ENCODE measurements at places on chromosomes 5 and 9.

- no peak for DNase-seq
Measured at GRCh38 chr5:138482638-138483037, 17.4 kb downstream of the EGR1 start.

DNA sequence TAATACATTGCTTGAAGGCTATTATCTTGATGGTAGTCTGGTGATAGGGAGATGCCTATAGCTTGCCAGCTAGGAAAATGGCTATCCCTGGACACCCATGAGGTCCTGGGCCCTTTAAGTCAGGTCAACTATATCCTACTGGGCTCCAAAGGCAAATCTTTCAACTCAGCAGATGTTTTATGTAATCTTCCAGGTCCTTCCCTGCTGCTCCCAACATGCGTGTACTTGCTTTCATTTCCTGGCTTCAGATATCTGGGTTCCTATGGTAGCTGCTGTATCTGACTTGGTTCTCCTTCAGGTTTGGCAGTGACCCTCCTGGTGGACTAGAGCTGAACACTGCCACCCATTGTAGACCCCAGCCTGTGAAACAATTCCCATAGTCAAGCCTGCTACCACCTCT, 32.4 kb upstream of the GAS1 start:
- no peak for DNase-seq

DNA sequence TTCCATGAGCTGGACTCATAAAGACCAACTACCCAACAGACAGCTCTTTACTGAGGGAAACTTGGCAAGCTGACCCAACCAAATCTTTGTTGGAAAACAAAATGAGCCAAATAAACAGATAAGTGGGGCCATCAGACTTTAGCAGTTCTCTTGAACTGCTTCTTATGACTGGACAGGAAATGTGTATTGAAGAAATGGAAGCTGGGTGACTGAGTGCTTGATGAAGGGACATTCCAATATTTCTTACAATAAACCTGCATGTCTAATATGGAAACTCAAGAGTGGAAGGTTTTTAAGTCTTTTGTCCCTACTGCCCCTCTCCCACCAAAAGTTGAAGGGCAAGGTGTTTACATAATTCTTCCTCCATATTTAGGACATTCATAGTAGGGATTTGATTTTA, 218.8 kb upstream of the NR4A3 start:
- DNase-seq: no peak

DNA sequence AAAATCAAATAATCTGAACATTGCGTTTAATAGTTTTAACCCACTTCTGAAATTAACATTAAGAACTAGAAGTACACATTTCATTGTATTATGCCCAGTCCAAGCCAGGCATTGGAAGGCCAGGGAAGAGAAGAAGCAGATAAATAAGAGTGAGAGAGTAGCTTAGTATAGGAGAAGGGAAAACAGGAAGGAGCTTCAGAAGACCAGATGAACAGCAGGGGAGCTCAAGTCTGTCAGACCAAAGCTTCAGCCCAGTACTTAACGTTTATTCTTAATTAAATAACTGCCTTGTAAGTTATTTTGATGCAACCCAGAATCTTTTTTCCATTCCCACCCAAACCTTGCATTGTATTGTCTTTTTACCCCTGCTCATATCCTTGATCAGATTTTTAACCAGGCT, 11.5 kb upstream of the FAM120AOS start:
- no peak for DNase-seq

DNA sequence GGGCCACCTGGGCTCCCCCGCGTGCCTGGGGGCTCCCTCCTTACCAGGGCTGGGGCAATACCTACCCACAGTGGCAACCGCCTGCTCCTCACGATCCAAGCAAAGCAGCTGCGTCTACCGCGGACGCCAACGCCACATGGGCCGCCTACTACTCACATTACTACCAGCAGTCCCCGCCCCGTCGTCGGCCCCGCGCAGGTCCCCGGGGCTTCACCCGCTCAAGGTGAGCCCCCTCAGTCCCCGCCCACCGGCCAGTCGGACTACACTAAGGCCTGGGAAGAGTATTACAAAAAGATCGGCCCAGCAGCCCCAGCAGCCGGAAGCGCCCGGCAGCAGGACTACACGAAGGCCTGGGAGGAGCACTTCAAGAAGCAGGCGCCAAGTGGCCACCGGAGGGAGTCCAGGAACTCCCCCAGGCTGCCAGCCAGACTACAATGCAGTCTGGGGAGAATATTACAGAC, 106.0 kb upstream of the MTAP start:
- peak; percentile 31 for DNase-seq

GRCh38 chr5:50969151-50970031, 303.0 kb downstream of the PARP8 start:
- no peak for DNase-seq

- DNase-seq: no peak
Measured at GRCh38 chr9:123893831-123894460, 36.0 kb downstream of the DENND1A start.

- no peak for DNase-seq
Measured at GRCh38 chr5:38554861-38555260, 1.6 kb downstream of the LIFR start.

- DNase-seq: no peak
Measured at GRCh38 chr5:1526190-1526631, 2.5 kb upstream of the LPCAT1 start.

DNA sequence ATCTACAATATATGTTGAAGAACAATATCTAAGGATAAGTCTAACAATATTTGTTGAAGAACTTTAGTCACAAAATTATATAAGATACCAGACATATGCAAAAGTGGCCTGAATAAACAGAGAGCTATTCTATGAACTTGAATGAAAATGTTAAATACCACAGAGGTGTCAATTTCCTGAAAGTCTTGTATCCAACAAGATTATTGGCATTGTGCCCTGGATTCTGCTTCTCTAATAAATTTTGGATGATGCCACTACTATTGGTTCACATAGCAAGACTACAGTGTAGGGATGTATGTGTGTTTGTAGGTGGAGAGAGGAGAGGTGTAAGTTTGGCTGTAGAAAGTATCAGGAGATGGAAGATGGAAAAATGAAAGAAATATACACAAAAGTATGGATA, 731.8 kb upstream of the RGMB start:
- no peak for DNase-seq

DNA sequence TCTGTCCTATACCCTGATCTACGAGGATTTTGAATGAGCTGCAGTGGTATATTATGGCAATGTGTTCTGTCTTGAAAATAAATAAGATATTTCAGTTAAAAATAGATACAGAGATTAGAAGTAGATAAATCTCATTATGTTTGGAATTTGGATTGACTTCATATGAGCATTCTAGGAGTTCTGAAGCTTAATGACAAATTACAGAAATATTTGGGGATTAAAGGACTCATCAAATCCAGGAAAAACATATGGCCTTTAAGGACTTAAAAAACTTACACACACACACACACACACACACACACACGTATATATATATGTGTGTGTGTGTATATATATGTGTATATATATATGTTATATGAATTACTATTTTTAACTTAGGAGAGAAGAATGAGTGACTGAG, 446.9 kb upstream of the CD180 start:
- no peak for DNase-seq

GRCh38 chr5:39518516-39518915, 93.7 kb upstream of the DAB2 start:
- DNase-seq: no peak

GRCh38 chr5:10524376-10525123, 39.3 kb upstream of the ANKRD33B start:
- DNase-seq: peak; percentile 36

GRCh38 chr9:93669958-93670207, 93.5 kb downstream of the PHF2 start:
- DNase-seq: no peak

- no peak for DNase-seq
Measured at GRCh38 chr9:89515416-89515815, 17.5 kb upstream of the SEMA4D start.

- DNase-seq: no peak
Measured at GRCh38 chr5:142408981-142409481, 84.2 kb upstream of the SPRY4 start.

DNA sequence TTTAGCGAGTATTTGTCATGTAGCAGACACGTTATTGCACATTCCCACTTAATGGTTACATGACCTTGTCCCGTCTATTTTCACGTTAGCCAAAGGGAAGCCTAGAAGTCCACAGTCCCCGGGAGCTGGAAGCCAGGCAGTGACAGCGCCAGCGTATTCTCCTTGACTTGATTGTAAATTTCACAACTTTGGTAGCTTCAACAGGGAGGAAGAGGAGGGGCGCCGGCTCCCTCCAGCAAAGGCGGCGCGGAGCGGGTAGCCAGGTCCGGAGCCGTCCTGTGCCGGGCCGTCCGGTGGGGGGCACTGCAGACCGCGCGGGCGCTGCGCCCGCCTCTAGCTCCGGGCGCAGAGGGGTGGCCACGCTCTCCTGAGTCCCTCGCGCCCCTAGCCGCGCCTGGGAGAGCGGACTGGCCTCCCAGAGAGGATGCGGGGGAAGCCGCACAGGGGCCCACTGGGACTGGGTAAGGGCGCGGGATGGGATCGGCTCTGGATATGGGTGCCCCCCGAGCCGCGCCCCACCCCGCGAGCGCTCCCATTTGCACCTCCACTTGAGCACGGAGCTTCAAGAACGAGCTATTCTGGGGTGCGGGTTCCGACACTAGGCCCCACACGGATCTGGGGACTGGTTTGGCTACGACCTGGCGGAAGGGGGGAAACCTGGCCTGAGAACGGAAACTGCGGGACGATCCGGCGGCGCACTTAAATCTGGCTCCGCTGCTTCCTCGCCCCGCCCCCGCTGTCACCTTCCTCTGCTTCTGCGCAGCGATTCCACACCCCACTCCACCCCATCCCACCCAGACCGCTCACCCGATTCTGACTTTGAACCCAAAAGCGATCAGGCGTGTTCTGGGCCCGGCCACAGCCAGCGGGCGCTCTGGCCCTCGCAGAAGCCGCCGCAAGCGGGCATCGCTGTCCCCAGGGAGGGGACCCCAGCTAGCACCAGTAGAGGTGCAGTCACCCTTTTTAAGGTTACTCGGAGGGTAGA, 23.8 kb downstream of the KLF4 start:
- peak; percentile 68 for DNase-seq

GRCh38 chr5:24904981-24905517, 260.3 kb upstream of the CDH10 start:
- DNase-seq: peak; percentile 89

DNA sequence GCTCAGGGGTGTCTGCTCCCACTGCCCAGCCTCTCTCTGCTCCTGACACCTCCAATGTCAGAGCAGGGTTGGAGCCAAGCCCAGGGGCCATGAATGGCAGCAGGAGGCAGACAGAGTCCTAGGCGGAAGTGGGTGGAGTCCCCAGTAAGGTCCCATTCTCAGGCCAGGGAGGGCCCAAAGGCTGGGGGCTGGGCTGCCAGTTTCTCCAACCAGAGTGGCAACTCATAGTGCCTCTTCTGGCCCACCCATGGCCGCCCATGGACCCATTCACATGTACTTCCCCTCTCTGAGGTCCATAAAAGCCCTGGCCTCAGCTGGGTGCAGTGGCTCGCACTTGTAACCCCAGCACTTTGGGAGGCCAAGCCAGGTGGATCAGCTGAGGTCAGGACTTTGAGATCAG, 261.8 kb upstream of the TNC start:
- no peak for DNase-seq

DNA sequence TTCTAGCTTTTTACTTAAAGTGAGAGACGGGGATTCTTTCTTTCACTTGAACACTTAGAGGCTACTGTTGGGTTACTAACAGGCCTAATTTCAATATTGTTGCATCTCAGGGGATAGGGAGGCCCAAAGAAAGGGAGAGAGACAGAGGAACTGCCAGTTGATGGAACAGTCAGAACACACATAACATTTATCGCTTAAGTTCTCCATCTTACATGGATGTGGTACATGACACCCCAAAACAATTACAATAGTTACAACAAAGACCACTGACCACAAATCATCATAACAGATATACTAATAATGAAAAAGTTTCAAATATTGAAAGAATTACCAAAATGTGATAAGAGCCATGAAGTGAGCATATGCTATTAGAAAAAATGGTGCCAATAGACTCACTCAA, 4.3 kb upstream of the RIC1 start:
- DNase-seq: no peak

DNA sequence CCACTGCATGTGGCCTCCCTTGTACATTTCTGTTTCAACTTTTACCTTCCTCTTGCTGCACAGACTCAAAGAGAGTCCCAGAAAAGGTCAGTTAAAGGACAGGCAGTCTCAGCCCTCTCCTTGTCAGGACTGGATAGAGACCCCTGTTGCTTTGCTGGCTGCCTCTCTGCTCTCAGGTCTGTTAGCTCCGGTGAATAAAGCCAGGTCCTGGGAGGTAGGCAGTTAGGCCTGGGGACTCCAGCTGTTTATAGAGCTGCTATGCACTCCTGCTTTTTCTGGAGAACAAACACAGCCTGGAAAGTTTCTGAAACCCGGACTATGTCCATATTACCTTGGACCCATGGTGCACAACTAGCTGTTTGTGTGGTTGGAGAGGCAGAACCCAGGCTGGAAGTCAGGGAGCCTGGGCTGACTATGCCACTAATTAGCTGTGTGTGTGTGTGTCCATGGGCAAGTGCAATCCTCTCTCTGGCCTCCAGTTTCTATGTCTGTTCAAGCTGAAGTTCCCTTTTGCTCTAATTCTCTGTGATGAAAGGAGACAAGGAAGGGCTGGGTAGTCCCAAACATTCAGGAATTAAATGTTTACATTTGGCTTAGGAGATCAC, 42.9 kb downstream of the GLRA1 start:
- DNase-seq: no peak

GRCh38 chr9:126043681-126044080, 282.9 kb upstream of the MVB12B start:
- DNase-seq: no peak

DNA sequence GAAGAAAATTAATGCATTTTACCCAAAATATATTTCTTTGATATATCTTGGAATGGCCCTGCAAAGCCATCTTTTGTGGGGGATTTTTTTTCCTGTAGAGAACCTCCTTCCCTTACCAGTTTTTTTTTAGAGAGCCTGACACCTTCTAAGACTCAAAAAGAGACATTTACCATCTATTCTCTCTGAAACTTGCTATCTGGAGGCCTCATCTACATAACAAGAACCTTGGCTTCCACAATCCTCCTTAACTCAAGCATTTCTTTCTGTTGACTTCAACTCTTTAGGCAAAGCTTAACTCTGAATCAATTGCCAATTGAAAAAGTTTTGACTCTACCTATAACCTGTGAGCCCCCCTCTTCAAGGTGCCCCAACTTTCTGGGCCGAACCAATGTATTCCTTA, 6.2 kb downstream of the SLC45A2 start:
- no peak for DNase-seq

- peak; percentile 63 for DNase-seq
Measured at GRCh38 chr5:14929293-14930065, 57.9 kb upstream of the ANKH start.

DNA sequence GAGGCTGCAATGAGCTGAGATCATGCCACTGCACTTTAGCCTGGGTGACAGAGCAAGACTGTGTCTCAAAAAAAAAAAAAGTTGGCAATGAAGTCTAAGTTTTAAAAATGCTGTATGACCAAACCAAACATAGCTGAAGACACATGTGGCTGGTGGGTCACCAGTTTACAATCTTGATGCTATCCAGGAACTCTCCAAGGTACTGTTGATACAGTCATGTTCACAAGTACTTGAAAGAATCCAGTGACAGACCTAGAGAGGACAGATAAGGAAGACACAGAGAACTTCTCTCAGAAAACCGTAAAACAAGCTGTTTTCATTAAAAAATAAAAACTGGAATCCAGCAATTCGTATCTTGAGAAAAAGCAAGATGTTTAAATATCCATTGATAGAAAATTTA, 95.7 kb downstream of the ACTBL2 start:
- DNase-seq: peak; percentile 33

GRCh38 chr5:118653872-118654271, 334.5 kb downstream of the DTWD2 start:
- DNase-seq: no peak
